ENCODE measurements at places on chromosomes 1 and 21.

- no peak for DNase-seq
These were observed 7.9 kb upstream of the EDN2 start for GRCh38 chr1:41492341-41492848.

DNA sequence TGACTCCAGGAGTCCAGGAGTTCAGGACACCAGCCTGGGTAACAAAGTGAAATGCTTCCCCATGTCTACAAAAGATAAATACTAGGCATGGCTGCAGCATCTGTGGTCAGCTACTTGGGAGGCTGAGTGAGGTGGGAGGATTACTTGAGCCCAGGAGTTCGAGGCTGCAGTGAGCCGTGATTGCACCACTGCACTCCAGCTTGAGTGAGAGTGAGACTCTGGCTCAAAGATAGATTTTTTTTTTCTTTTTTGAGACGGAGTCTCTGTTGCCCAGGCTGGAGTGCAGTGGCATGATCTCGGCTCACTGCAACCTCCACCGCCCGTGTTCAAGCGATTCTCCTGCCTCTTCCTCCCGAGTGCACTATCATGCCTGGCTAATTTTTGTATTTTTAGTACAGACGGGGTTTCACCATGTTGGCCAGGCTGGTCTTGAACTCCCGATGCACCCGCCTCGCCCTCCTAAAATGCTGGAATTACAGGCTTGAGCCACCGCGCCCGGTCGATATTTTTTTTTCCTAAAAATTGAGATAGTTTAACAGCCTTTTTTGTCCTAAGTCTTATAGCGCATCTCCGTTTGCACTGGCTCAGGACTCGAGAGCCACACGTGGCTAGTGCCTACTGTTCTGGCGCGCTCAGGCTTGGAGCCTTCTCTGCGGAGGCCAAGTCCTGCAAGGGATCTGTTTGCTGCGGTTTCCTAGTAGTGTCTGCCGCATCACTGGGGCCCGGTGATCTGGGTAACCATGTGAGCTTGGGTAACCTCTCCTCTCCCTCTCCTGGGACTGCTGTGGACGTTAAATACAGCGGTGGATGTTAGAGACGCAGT lies 1.0 kb upstream of the MFN2 start:
- DNase-seq = no peak

GRCh38 chr1:197919346-197920066 lies 2.3 kb downstream of the LHX9 start:
- DNase-seq = no peak

DNA sequence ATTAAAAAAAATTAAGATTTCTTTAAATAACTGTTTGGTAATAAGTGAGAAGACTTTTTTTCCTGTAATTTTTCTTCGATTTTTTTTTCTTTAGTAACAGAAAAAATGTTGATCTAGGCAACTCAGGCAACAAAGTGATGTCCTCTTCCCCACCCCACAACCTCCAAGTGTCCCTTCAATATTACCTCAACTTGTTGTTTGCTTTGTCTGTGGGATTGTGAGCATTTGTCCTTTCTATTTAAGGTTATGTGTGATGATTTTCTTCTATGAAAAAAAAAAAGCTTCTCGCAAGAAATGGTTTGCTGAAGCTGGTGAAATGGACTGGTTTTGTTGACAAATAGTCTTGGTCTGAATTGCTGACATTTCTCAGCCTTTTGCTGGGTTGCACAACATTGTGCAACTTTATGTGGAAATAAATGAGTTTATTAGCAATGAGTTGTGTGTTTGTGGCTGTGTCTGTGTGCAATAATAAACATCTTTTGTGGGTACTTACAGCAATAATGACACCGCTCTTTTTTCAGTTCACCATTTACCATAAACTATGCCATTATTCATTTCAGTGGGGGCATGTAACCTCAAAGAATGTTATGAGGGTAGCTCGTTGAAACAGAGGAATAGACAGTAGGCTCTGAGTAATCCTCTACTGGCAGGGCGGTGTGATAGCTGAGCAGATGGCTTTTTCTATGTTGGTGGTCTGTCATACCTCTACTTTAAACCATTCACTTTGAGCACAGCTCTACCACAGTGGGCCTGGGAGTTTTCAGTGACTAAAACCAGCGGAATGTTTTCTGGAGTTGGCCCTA lies 218.4 kb downstream of the HLX start:
- no peak for DNase-seq

DNA sequence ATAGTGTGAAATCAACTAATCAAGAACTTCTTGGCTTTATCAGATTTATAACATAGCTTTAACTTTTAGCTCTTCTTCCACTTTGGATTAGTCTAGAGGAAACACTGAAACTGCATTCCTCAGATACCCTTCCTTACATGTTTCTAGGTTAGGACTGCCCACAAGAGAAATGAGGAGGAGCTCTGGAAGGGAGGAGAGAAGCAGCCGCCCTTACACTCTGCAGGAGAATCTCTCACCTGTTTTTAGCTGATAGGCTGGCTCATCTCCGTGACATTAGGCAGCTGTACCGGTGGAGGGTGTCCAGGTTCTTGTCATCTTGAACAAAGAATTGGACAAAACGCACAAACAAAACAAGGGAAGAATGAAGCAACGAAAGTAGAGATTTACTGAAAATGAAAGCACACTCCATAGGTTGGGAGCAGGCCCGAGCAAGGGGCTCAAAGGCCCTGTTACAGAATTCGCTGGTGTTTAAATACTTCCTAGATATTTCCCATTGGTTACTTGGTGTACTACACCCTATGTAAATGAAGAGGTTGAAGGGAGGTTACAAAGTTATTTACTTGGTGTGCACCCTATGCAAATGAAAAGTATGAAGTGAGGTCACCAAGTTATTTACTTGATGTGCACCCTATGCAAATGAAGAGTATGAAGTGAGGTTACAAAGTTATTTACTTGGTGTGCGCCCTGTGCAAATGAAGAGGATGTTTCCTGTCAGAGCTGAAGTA lies 524.9 kb upstream of the CHRM3 start:
- DNase-seq = no peak

GRCh38 chr21:38422082-38422481 lies 76.2 kb downstream of the ERG start:
- no peak for DNase-seq

DNA sequence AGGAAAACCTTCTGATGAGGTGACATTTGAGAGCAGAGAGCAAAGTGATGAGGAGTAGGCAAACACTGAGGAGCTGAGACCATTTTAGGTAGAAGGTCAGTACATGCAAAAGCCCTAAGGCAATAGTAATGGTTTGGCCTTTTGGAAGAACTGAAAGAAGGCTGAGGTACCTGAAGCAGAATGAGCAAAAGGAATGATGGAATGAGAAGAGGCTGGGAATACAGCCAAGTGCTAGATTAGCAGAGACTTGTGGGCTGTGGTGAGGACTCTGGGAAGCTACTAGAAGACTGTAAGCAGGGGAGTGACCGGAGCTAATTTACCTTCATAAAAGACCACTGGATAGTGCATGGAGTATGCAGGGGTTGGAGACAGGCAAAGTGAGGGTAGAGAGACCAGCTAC lies 77.9 kb downstream of the GFI1 start:
- DNase-seq = no peak

- DNase-seq = no peak
These were observed 55.6 kb downstream of the SLX9 start for GRCh38 chr21:44995343-44995941.

GRCh38 chr1:3219005-3219790 lies 150.2 kb downstream of the PRDM16 start:
- DNase-seq = no peak

- DNase-seq = no peak
These were observed 93.2 kb downstream of the CTH start for GRCh38 chr1:70504176-70504820.

DNA sequence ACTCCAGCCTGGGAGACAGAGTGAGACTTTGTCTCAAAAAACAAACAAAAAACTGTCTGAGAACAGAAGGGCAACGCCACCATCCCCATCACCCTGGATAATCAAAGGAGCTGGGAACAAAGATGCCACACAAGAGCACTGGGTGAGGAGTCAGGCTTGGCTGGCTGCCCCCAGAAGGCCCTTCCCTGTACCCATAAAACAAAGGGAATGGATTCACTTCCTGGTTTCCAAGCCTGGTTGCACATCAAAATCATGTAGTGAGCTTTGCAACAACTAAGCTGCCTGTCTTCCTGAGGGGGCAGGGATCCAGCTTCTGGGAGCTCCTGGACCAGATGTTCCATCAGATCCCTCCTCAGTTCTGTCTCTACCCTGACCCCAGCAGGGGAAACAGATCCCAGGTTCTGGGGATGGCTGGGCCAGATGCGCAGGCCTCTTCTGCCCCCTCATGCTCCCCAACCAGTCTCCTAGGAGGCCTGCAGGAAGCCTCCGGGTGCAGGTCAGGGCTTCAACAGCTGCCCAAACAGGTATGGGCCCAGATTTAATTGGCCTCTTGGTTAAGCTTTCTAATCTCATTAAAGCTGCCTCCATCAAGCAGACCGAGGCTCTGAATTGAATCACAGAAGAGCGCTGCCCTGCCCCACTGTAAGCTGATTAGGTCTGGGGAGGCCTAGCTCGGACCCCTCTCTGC lies 97.8 kb downstream of the MRPL37 start:
- no peak for DNase-seq

DNA sequence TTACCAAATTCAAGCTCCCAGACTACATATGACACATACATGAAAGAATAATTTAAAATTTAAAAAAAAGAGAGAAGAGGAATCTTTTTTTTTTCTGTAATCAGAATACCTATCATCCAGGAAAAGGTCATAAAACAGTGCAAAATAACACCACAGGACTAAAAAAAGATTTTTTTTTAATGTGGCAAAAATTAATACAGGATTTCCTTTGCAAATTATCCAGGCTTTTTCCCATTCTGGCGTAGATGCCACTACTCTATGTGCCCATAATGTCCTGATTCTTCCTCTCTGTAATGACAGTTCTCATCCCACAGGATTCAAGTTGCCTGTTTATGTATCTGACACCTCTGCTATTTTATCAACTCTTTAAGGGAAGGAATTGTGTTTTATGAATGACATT lies 429.6 kb downstream of the SMYD3 start:
- DNase-seq = no peak

Measured in activated naive CD4-positive, alpha-beta T cell (primary cell).